ENCODE measurements at places on chromosomes 7 and 10. TPM values are rescaled to one million over a fixed set of nuclear protein-coding genes. Genes with fewer than 3 reads are reported as not detected.

Gene CREB5
- 1.2 TPM for polyA plus RNA-seq

Gene GPR158
- polyA plus RNA-seq = 0.06 TPM

Gene NPC1L1
- polyA plus RNA-seq = 0.03 TPM

DNA sequence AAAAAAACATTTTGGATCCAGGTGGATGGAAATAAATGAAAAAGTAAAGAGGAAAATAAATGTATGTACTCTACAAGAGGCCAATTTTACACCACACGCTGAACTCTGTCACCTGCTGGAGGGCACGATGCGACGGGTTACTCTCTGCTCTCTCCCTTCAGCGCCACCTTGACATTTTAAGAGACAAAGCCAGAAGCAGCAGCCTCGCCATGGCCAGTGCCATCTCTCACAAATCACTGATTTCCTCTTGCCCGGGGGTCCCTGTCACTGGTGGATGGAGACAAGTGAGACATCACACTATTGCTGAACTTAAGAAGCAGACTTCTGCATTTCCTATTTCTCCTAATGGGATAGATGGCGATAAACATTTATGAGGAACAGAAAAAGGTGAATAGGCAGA, 190.0 kb downstream of the ZMYND11 start:
- H3K36me3 ChIP-seq = peaks cover 55% of the 10 kb centered on the region
- H3K4me1 ChIP-seq = peaks cover 3% of the 10 kb centered on the region
- no peak for DNase-seq

DNA sequence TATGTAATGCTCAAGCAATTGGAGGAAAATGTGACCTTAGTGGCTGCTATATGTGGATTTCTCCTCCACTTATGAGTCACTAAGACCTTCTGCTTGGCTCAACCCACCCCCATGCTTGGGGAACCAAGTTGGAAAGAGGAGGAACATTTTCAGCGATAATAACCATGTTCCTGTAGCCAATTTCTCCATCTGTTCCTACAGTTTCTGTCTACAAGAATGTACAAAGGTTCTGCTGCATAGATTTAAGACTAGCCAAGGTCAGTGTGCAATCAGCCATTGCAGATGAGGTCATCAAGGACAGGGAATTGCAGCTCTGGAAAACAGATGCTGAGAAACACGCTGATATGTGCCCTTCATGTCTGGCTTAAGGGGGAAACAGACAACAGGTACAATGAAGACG, 5.6 kb upstream of the NRCAM start:
- no peaks in the 10 kb centered on the region for H3K27me3 ChIP-seq
- no peak for DNase-seq
- H3K4me1 ChIP-seq = no peaks in the 10 kb centered on the region
- H3K4me3 ChIP-seq = no peak overlapping the region
- H3K27ac ChIP-seq = no peak overlapping the region
- no peaks in the 10 kb centered on the region for H3K36me3 ChIP-seq

Gene VSTM4
- 1.8 TPM for polyA plus RNA-seq

DNA sequence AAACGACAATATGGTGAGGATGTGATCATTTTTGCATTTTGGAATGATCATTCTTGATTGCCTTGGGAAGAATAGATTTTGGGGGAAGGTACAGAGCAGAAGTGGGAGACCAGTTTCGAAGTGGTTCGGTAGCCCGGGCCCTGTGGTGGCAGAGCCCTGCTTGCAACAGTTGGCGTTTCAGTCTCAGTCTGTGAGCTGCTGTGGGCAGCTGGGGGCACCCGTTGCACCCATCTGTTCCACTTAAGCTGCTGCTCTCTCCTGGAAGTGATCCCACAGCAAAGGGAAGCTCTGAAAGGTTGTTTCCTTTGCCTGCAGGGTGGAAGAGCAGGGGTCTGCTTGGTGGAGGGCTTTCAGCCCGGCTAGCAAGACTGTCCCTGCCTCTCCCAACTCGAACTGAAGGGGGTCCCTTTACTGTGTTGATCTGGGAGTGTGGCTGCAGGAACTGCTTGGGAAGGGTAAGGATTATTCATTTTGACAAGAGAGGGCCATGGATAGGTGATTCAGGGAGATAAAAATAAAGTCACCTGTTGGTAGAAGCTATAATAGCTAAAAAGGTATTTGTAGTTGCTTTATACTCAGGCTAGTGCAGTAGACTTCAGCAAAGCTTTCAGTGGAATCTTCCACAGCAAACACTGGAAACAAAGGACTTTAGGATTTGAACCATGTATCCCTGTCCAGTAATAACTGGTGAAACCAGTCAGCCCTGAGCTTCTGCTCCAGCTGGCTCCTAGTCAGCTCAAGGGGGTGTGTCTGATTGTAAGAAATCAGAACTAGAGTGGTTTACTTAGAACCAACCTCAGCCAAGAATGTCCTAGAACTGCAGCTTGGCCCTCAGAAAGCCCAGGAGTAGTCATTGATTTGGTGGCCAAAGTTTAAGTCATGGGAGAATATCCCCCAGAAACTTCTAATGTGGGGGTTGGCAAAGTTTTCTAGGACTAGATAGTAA, 53.1 kb upstream of the PDCD4 start:
- no peak overlapping the region for H3K4me3 ChIP-seq
- DNase-seq = no peak
- peak overlapping the region; percentile 82 for H3K27ac ChIP-seq

GRCh38 chr7:152451356-152451755, 15.6 kb upstream of the KMT2C start:
- no peak overlapping the region for H3K27ac ChIP-seq
- no peaks in the 10 kb centered on the region for H3K27me3 ChIP-seq
- H3K4me1 ChIP-seq = no peaks in the 10 kb centered on the region
- no peak for DNase-seq
- no peaks in the 10 kb centered on the region for H3K36me3 ChIP-seq
- H3K4me3 ChIP-seq = no peak overlapping the region

Gene CSTF2T
- 14.0 TPM for polyA plus RNA-seq

Gene ST8SIA6
- polyA plus RNA-seq = 0.13 TPM

DNA sequence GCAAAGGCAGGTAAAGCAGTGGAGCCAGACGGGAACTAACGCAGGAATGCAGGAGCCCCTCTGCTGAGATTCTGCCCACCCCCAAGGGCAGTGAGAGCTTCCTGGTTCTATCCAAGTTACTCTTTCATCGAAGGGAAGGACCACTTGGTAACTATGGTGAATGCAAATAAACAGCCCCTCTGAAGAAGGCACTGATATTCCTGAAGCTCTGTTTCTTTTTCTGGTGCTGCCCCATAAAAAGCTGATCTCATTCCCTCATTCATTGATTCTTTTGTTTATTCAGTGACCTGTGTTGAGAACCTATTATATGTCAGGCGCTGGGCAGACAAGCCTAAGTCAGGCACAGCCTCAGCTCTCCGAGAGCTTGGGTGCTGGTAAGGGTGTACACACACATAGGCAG, 217.3 kb downstream of the SNX10 start:
- H3K27ac ChIP-seq = no peak overlapping the region
- no peaks in the 10 kb centered on the region for H3K36me3 ChIP-seq
- no peak for DNase-seq
- H3K4me3 ChIP-seq = no peak overlapping the region

DNA sequence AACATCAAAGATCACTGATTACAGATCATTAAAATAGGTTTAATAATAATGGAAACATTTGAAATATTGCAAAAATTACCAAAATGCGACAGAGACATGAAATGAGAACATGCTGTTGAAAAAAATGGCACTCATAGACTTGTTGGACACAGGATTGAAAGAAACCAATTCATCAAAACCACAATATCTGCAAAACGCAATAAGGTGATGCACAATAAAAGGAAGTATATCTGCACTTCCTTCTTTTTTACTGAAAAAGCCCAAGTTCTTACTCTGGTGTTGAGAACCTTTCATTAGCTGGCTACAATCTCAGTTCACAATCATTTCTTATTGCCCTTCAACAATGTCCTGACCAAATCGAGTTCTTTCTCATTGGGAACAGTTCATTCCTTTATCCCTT, 28.7 kb downstream of the TMEM106B start:
- no peak for DNase-seq
- H3K36me3 ChIP-seq = peaks cover 3% of the 10 kb centered on the region
- H3K27me3 ChIP-seq = no peaks in the 10 kb centered on the region
- no peak overlapping the region for H3K4me3 ChIP-seq
- H3K27ac ChIP-seq = no peak overlapping the region

DNA sequence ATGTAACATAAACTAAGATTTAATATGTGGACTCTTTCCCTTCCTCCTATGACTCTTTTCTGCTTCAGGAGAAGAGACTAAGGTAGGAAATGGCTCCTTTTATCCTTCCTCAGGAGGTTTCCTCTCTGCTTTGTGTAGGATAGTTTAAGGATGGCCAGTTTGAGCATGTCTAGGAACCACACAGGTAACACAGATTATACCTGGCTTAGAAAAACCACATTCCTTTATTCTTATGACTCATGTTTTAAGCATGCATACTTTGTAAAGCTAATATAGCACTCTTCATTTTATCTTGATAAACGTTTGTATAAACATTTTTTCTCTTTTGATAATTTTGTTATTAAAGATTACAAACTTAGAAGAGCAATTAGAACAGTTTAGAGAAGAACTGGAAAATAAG, 57.8 kb downstream of the CYP51A1 start:
- H3K27me3 ChIP-seq = no peaks in the 10 kb centered on the region
- H3K36me3 ChIP-seq = peaks cover 100% of the 10 kb centered on the region
- H3K4me3 ChIP-seq = no peak overlapping the region
- no peak overlapping the region for H3K27ac ChIP-seq
- no peaks in the 10 kb centered on the region for H3K4me1 ChIP-seq

Gene DMBT1
- polyA plus RNA-seq = 0.04 TPM

Gene HERPUD2
- 10.0 TPM for polyA plus RNA-seq

DNA sequence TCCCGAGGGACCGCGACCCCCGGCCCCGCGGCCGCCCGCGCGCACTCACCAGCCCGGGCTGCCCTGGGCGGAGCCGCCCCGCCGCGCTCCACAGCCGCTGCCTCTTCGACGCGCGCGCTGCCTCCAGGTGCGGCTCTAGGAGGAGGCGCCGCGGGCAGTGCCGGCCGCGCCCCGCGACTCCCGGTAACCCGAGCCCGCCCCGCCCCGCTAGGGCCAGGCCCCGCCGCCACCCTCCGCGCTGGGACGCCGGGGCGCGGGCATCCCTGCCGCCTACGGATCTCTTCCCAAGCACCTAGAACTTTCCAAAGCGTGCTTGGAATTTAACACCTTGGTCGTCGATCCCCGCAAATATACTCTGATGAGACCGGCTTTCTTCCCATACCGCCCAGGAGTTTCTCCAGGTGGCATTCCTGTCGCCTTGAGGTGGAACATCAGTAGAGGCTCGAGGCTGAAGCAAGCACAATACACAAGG, at the start of gene SLC26A5:
SLC26A5 (minus strand) TSS at position 159 of the 472 bp plus-strand sequence. CDS start 24,693 bp downstream, outside the sequence.
- H3K36me3 ChIP-seq = no peaks in the 10 kb centered on the region
- peak within 1 kb of the TSS; percentile 45 for H3K4me3 ChIP-seq
- peaks cover 12% of the 10 kb centered on the region for H3K27me3 ChIP-seq
- no peak for DNase-seq
- H3K4me1 ChIP-seq = no peaks in the 10 kb centered on the region

Gene FAM20C
- 18.3 TPM for polyA plus RNA-seq

- H3K27ac ChIP-seq = no peak overlapping the region
- peaks cover 3% of the 10 kb centered on the region for H3K4me1 ChIP-seq
- no peaks in the 10 kb centered on the region for H3K36me3 ChIP-seq
- peak; percentile 46 for DNase-seq
- H3K27me3 ChIP-seq = no peaks in the 10 kb centered on the region
- no peak overlapping the region for H3K4me3 ChIP-seq
These were observed 27.3 kb downstream of the HYAL4 start for GRCh38 chr7:123871998-123872867.

GRCh38 chr7:120985130-120985758, 3.3 kb upstream of the CPED1 start:
- H3K4me3 ChIP-seq = no peak overlapping the region
- no peak overlapping the region for H3K27ac ChIP-seq
- no peak for DNase-seq
- no peaks in the 10 kb centered on the region for H3K36me3 ChIP-seq

DNA sequence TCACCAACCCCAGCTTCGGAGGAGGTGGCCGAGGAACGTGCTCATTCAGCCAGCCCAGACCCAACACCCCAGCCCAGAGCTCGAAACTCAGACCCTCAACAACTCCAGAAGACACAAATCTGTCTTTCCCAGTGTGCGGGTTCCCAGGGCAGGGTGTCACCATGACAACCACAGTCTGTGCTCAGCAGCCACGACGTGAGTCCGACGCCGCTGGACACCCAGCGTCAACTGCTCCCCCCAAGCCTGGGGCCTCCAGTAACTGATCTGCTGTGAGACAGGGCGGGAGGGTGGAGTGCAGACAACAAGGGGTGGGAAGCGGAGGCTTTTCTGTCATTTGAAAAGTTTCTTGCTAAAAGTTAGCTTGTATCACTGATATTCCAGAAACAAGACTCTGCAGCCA, 167.2 kb downstream of the MAD1L1 start:
- H3K36me3 ChIP-seq = no peaks in the 10 kb centered on the region
- H3K4me3 ChIP-seq = no peak overlapping the region
- no peak for DNase-seq
- H3K27ac ChIP-seq = no peak overlapping the region

Gene GPRIN2
- not detected for polyA plus RNA-seq

DNA sequence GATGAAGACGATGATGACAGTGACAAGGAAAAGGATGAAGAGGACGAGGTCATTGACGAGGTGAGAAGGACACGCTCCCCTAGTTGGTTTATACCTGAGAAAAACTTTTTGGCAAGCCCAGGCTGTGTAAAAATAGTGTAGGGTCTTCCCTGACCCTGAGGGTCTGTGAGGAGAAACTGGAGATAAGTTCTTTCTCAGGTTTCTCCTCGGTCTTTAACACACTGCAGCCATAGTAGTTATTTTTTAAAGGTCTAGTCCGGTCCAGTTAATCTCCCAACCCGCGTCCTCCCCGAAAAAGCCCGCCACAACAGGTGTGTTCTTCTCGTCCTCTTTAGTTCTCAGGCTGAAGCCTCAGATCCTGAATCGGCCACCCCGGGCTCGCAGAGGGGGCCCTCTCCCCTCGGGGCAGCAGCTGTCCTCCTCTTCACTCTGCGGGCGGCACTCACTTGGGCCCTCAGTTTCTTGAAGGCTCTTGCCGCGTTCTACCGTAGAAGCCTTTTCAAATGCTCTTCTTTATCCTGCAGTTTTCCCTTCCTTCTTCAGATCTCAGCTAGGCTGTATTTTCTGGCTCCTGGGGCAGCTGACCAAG, 411 bp downstream of the BCCIP start:
- DNase-seq = no peak
- H3K4me3 ChIP-seq = peak overlapping the region; percentile 99
- peaks cover 39% of the 10 kb centered on the region for H3K36me3 ChIP-seq
- H3K27me3 ChIP-seq = no peaks in the 10 kb centered on the region
- peaks cover 35% of the 10 kb centered on the region for H3K4me1 ChIP-seq

Gene GNG11
- 9.1 TPM for polyA plus RNA-seq

GRCh38 chr10:35347121-35347562, 10.8 kb downstream of the CCNY start:
- no peaks in the 10 kb centered on the region for H3K36me3 ChIP-seq
- H3K4me1 ChIP-seq = peaks cover 75% of the 10 kb centered on the region
- peak overlapping the region; percentile 59 for H3K27ac ChIP-seq
- H3K27me3 ChIP-seq = no peaks in the 10 kb centered on the region
- H3K4me3 ChIP-seq = no peak overlapping the region

GRCh38 chr10:4776234-4776638, 49.8 kb upstream of the AKR1E2 start:
- no peak overlapping the region for H3K4me3 ChIP-seq
- no peak overlapping the region for H3K27ac ChIP-seq
- no peak for DNase-seq
- no peaks in the 10 kb centered on the region for H3K27me3 ChIP-seq
- H3K4me1 ChIP-seq = peaks cover 8% of the 10 kb centered on the region
- H3K36me3 ChIP-seq = no peaks in the 10 kb centered on the region

GRCh38 chr7:38743899-38744298, 112.7 kb upstream of the AMPH start:
- no peak overlapping the region for H3K4me3 ChIP-seq
- H3K4me1 ChIP-seq = no peaks in the 10 kb centered on the region
- H3K36me3 ChIP-seq = peaks cover 60% of the 10 kb centered on the region
- H3K27me3 ChIP-seq = no peaks in the 10 kb centered on the region
- H3K27ac ChIP-seq = no peak overlapping the region
- no peak for DNase-seq

Gene ADIRF
- polyA plus RNA-seq = 34.9 TPM

Gene NUDT13
- polyA plus RNA-seq = 4.6 TPM

Gene UBTD1
- polyA plus RNA-seq = 59.2 TPM
